ENCODE measurements at places on chromosomes 16 and 17. TPM values are rescaled to one million over a fixed set of nuclear protein-coding genes. Genes with fewer than 3 reads are reported as not detected.

Gene ARHGAP23
- total RNA-seq, result 70.6 TPM

Gene WSCD1
- 2.9 TPM for total RNA-seq

Gene NLRC3
- total RNA-seq, result 0.03 TPM

Gene ZNF624
- 1.4 TPM for total RNA-seq

Gene CCDC40
- 7.5 TPM for total RNA-seq

Gene TAF1C
- 29.7 TPM for total RNA-seq

Gene CDH11
- 0.43 TPM for total RNA-seq

Gene CX3CL1
- total RNA-seq, result 0.22 TPM

Gene TP53TG3
- total RNA-seq, result 0.96 TPM

Gene ARL17B
- total RNA-seq, result 4.8 TPM

Gene MEIOC
- 2.4 TPM for total RNA-seq

Gene DHRS13
- total RNA-seq, result 6.4 TPM

Gene ELMO3
- 1.1 TPM for total RNA-seq

Gene DLX4
- total RNA-seq, result 2.7 TPM

Gene ZACN
- 0.33 TPM for total RNA-seq

Gene KRTAP4-4
- not detected for total RNA-seq

Gene GAST
- 0.59 TPM for total RNA-seq

Gene ANKRD11
- total RNA-seq, result 110 TPM

Gene SEC14L5
- total RNA-seq, result not detected

Gene PPP1R27
- not detected for total RNA-seq

Gene HYDIN
- total RNA-seq, result 0.48 TPM

Gene CDH8
- total RNA-seq, result 0.31 TPM

Gene CLEC10A
- not detected for total RNA-seq

Gene PITPNC1
- 23.8 TPM for total RNA-seq

Gene TSPOAP1
- not detected for total RNA-seq

Gene TBC1D16
- total RNA-seq, result 13.0 TPM

Gene PDILT
- total RNA-seq, result not detected

Gene ACAP1
- total RNA-seq, result 3.7 TPM

Gene PSMD3
- total RNA-seq, result 169 TPM

Gene ANKS4B
- not detected for total RNA-seq

Gene FDXR
- 74.4 TPM for total RNA-seq

Gene MT4
- total RNA-seq, result not detected

Gene METTL22
- 24.4 TPM for total RNA-seq

Gene AKAP1
- total RNA-seq, result 64.6 TPM

Gene PRAC2
- total RNA-seq, result not detected

Gene INCA1
- 1.5 TPM for total RNA-seq

Gene CNGB1
- total RNA-seq, result 0.06 TPM

Gene CAPNS2
- not detected for total RNA-seq

Gene EPN3
- total RNA-seq, result 0.14 TPM

Gene VAT1L
- total RNA-seq, result not detected

Gene TANGO6
- 8.5 TPM for total RNA-seq

Data from A549 treated with Hydrocortisone at 1 μM for 4 hours (cell line).